ENCODE measurements at places on chromosomes 7 and 10.

GRCh38 chr10:55146032-55146431 is 345.0 kb upstream of the PCDH15 start:
- DNase-seq, result no peak

- DNase-seq, result no peak
These were observed 591 bp downstream of the BZW2 start for GRCh38 chr7:16646472-16647072.

DNA sequence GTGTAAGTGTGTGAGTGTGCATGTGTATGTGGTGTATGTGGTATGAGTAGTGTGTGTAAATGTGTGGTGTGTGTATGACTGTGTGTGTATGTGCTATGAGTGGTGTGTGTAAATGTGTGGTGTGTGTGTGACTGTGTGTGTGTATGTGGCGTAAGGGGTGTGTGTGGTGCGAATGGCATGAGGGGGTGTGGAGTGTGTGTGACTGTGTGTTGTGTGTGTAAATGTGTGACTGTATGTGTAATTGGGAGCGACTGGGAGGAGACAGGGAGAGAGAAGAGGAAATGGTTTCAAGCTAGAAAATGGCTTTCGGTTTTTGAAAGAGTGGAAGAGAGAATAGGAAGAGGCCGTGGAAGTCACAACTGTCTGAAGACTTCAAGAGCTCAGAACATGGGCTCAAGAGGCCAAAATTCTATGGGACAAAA is 23.6 kb upstream of the GATAD1 start:
- no peak for DNase-seq

- DNase-seq, result no peak
These were observed 93.8 kb upstream of the SMNDC1 start for GRCh38 chr10:110398419-110399105.

GRCh38 chr10:14543046-14543903 is 212.6 kb upstream of the FRMD4A start:
- DNase-seq, result peak; percentile 16

- no peak for DNase-seq
These were observed 69.0 kb downstream of the PRSS58 start for GRCh38 chr7:142188846-142189245.

DNA sequence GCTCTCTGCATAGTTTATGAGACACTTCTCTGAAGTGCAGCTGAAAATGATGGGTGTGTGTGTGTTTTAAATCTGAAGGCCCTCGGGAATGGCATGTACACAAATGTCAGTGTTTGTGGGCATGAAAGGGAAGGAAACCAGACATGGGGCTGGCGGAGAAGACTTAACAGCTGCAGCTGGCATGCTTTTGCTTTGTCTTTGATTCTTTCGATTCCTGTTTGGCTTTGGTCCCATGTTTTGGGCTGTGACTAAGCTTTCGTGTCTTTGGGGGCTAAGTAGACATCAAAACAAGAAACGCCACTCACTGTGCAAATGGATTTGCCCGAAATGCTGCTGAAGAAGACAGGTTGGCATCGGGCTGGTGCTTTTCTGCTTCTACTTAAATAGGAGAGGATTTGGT is 179.3 kb downstream of the PFKFB3 start:
- no peak for DNase-seq

DNA sequence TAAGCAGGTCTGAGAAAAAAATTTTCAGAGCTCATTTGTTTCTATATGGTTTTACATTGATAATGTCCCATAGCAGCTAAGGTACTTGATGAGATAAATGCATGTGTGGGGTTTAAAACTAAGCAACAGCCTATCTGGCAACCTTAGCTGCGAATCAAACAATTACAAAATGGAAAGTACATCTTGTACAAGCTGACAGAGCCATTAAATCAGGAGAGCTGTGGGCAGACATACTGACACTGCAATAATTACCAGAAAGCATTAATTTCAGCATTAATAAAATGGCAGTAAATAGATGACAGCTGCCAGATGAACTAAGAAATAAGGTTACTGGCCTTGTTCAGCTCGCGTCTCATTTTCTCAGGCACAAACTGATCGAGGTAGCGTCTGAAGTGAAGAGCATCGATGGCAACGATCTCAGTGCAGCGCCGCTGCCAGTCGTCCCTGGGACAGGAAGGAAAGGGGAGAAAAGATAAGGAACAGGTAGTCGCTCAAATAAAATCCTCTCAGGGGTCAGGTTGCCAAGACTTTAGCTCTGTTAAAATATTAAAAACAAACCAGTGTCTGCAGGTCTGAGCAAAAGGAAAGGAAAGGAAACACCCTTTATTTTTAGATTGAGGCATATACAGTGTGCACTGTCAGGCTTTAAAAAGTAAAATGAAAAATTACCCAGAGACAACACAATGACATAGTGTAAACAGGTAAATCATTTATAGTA is 79.7 kb upstream of the OGDHL start:
- no peak for DNase-seq

- DNase-seq, result no peak
These were observed 37.7 kb upstream of the ODAD2 start for GRCh38 chr10:28036587-28036986.

GRCh38 chr10:3467052-3467951 is 294.7 kb upstream of the PITRM1 start:
- DNase-seq, result no peak

- DNase-seq, result no peak
These were observed 369 bp upstream of the SCIN start for GRCh38 chr7:12570168-12570533.

DNA sequence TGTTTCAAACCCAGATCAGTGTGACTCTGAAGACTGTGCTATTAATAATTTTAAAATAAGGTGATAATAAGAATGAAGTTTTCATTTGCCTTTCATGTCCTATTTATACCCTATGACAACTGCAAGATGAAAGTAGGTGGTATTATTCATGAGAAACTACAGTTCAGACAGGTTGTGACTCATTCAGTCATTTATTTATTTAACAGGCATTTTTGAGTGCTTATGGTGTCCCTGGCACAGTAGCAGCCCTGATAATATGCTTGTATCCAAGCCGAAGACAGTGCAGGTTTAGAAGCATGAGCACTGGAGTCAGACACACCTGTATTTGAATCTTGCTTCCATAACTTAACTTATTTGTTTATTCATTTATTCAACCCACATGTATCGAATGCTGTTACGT is 87.1 kb downstream of the FZD1 start:
- no peak for DNase-seq

DNA sequence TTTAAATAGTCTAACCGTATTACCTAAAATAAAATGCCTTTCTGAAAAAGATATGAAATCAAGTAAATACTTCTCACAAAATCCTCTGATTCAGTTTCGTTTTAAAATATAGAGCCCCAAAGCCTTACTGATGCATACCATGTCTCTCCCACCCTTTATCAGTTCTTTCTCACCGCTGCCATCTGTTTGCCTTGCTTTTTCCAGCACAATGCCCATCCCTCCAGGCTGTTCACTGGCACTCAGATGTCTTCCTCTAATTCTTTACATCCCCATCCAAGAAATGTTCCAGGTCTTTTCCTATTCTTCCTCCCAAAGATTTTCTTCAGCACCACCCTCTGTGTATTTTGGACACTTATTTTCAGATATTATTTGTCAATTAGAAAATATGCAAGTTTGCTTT is 116.5 kb upstream of the LRRN3 start:
- no peak for DNase-seq

DNA sequence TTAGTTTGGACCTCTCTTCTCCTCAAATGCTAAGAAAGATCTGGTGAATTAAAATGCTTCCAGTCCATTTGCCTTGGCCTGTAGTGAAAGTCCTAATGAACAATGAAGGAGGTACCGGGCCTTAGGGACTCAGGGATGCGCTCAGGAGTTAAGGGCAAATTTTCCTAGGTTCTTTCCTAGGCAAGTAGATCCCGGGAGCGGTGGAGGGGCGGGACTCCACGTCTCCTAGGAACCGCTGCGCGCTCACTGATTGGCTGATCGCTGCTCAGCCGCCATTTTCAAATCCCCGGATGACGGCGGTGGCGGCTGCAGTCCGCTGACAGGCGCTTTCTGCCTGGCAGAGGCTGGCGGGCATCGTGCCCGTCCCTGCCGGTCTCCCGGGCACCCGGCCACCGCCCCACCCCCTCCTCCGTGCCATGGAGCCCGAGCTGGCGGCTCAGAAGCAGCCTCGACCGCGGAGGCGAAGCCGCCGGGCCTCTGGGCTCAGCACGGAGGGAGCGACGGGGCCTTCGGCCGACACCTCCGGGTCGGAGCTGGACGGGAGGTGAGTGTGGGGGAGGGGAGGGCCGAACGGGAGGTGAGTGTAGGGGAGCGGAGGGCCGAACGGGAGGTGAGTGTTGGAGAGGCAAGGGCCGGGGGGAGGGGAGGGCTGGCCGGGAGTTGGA is at the start of gene NET1:
NET1 (plus strand) TSS at position 281 of the 665 bp plus-strand sequence; CDS start at position 417, 136 bp downstream.
- DNase-seq, result peak; percentile 26

GRCh38 chr7:103824251-103824650 is 165.2 kb downstream of the RELN start:
- DNase-seq, result no peak

- DNase-seq, result no peak
These were observed 23.1 kb downstream of the ZNF467 start for GRCh38 chr7:149750122-149750845.

GRCh38 chr10:64505501-64505900 is 984.3 kb downstream of the REEP3 start:
- no peak for DNase-seq

DNA sequence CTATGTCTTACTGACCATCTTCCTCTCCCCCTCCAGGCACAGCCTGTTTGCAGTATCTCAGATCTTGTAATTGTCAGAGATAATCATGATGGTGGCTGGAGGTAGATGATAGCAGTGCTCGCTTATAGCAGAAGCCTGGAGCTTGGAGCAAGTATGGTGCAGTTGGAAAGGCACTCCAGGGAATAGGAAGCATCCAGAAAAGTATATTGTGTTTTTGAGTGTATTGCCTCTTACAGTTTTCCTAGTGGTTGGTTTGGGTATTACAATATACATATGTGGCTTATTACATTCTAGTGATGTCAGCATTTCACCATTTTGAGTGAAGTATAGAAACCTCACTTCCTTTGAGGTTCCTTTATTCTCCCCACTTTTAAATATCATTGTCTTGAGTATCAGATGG is 101.5 kb downstream of the STK31 start:
- DNase-seq, result no peak

- DNase-seq, result no peak
These were observed 28.0 kb upstream of the SEMA3C start for GRCh38 chr7:80946858-80947257.

GRCh38 chr10:84581976-84582375 is 253.6 kb downstream of the CCSER2 start:
- no peak for DNase-seq

- no peak for DNase-seq
These were observed 33.9 kb downstream of the MTPN start for GRCh38 chr7:135943134-135943879.

GRCh38 chr7:40760987-40761386 is 626.2 kb downstream of the SUGCT start:
- no peak for DNase-seq

- DNase-seq, result no peak
These were observed 212.1 kb downstream of the MLLT10 start for GRCh38 chr10:21746118-21746517.

DNA sequence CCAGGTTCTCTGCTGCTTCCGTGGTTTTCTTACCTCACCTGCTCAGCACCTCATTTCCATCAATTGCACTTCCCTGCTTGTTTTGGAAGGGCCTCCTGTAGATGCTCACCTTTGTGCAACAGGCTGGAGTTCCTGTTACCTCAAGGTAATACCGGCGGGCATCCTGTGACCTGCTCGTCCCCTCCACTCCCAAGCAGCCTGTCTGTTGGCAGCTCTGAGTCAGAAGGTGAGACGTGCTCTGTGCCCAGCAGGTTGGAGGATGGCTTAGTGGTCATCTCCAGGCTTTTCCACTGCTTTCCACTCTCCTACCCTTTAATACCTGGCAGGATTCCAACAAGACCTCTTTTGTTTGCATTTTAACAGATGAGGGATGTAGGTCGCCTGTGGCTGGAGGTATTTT is 86.0 kb downstream of the CAMK1D start:
- DNase-seq, result no peak

GRCh38 chr7:98771941-98772603 is 97.7 kb downstream of the TMEM130 start:
- DNase-seq, result no peak

GRCh38 chr7:18469316-18469715 is 26.2 kb upstream of the HDAC9 start:
- DNase-seq, result no peak

- no peak for DNase-seq
These were observed 88.7 kb upstream of the ZWINT start for GRCh38 chr10:56449770-56450169.

- no peak for DNase-seq
These were observed 61.6 kb downstream of the ARHGAP22 start for GRCh38 chr10:48543182-48543844.

- no peak for DNase-seq
These were observed 2.0 kb downstream of the OAT start for GRCh38 chr10:124416733-124417132.

DNA sequence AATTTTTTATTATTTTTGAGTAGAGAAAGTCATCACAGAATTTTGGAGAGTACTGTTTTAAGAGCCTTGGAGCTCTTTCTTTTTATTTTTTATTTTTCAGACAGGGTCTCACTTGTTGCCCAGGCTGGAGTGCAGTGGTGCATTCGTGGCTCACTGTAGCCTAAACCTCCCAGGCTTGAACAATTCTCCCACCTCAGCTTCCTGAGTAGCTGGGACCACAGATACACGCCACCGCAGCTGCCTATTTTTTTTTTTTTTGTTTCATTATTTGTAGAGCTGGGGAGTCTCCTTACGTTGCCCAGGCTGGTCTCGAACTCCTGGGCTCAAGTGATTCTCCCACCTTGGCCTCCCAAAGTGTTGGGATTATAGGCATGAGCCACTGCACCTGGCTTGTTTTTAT is 10.6 kb downstream of the CPA4 start:
- no peak for DNase-seq

DNA sequence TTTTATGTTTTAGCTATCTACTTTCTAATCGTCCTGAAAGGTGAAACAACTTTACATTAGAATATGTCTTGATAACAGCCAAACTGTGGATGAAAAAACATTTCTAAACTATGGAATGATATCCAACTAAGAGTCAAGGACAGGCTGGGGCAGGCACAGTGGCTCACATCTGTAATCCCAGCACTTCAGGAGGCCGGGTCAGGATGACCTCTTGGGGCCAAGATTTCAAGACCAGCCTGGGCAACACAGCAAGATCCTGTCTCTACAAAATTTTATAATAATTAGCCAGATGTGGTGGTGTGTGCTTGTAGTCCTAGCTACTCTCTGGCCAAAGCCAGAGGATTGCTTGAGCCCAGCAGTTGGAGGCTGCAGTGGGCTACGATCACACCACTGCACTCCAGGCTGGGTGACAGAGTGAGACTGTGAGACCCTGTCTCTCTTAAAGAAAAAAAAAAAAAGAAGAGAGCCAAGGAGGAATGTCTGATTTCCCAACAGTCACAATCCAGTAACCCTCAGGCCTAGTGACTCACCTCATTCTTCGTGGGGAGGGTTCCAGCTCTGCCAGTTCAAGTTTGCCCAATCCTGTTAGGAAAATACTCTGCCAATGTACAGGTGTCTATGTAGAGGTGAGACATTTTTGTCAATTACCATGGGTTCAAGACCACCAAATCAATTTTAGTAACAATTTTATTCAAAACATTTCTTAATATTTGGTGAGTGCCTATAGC is 14.6 kb upstream of the FZD1 start:
- no peak for DNase-seq

Data from effector CD8-positive, alpha-beta T cell (primary cell).